Lung (tissue), 17 donors: ENCODE measurements at places on chromosomes 3 and 15. TPM values are rescaled to one million over a fixed set of nuclear protein-coding genes. Genes with fewer than 3 reads are reported as not detected.

DNA sequence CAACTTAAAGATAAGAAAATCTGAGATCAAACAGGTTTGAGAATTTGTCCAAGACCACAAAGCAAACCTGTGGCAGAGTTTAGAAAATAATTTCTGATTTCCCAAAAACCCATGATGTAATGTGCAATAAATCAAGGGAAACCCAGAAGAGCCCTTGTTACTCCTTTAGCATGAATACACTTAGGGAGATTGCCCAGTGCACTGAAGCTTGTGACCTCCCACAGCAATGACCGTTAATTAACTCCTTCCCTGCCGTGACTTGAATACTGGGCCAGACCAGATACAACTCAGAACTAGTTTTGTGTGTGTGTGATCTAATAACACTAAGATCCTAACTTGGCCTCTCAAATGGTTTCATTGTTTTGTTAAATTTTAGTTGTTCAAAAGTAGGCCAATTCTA is 2.5 kb downstream of the PRKAR2A start:
- no peaks in the 10 kb centered on the region for H3K36me3 ChIP-seq
- DNase-seq, result peak; percentile 8
- no peaks in the 10 kb centered on the region for H3K27me3 ChIP-seq

DNA sequence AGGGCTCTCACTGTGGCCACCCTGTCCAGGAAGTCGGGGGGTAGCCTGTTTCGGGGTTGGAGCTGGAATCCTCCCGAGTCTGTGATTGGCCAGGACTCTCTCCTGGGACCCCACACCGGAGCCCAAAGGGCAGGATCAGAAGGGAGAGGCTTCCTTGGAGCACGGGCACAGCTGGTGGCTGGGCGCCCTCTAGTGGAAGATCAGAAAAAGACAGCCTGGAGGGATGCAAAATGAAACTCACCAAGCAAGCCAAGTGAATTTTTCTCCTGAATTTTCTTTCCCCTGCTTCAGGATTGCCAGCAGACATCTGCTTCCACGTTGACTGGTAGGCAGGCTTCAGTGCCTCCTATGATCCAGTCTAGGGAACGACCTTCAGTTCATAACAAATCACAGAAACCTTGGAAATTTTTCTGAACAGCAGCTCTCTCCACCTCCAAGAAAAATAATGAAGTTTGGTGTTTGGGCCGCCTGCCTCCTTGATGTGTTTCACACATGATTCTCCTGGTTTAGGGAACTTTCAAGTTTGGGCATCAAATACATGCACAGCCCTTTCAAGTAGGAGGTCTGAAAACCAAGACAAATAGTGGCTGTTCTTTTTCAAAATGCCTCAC is 224.6 kb downstream of the VPS13C start:
- H3K27ac ChIP-seq, result no peak overlapping the region
- DNase-seq, result peak; percentile 77

DNA sequence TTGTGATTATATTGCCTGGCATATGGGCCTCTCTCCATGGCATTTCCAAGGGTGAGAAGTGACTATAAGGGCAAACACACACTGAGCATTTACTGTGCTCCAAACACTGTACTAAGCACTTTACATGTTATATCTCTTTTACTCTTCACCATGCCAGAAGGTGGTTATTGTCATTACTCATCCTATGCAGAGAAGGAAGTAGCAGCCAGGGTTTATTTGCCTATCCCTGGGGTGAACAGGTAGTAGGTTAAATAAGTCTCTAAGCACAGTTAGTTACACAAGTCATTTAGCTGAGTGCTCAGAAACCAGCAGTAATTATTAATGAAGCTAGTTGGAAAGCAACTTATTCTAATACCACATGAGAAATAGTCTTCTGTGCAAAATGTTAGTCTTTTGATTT is 109.9 kb upstream of the SYNPR start:
- no peaks in the 10 kb centered on the region for H3K36me3 ChIP-seq
- no peak overlapping the region for H3K27ac ChIP-seq
- no peak for DNase-seq

- DNase-seq, result no peak
- peaks cover 3% of the 10 kb centered on the region for H3K4me1 ChIP-seq
- no peak overlapping the region for H3K27ac ChIP-seq
- H3K4me3 ChIP-seq, result no peak overlapping the region
- no peaks in the 10 kb centered on the region for H3K36me3 ChIP-seq
Measured at GRCh38 chr3:53074366-53074696, 28.5 kb upstream of the SFMBT1 start.

PRR23B gene
- not detected for total RNA-seq
